ENCODE measurements at places on chromosomes 4 and X. TPM values are rescaled to one million over a fixed set of nuclear protein-coding genes. Genes with fewer than 3 reads are reported as not detected.

DNA sequence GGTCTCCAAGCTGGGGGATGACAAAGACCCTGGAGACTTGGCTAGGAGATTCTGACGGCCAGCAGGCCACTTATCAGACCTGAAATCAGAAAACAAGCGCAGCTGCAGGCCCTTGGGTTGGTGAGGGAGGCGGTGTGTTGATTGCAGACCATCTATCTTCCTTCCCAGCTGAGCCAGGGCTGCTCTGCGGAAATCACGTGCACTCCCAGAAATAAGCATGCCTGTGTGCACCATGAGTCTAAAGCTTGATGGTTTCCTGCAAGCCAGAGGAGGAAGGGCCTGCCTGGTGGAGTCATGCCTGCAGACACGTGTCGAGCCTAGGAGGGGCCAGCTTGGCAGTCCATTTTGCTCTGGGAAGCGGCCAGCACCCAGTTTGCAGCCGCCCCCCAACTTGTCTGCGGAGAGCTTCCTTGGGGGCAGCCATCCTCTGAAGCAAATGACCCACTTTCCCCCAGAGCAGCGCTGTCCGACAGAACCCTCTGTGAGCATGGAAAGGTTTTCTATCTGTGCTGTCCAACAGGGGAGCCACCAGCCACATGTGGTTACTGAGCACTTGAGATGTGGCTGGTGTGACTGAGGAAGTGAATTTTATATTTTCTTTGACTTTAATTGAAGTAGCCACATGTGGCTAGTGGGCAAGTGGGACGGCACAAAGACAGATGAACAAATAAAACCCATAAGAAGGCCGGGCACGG lies 175.7 kb upstream of the BCOR start:
- DNase-seq, result no peak

Gene CACNA1F
- not detected for total RNA-seq

DNA sequence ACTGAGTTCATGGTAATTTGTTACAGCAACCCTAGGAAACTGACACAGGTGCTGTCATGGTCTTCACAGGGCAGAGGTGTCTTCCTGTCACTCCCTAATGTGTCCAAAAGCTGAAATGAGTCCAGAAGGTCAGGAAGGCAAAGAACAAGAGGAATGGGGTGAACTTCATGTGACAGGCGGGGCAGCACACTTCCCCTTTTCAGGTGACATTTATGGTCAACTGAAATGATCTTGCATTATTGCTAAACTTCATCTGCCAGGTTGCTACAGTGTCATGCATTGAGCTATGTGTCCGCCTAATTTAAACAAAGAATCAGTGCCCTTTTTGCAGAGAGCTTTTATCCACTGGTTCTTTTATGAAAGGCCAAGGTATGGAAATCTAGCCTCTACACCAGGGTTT lies 15.9 kb upstream of the CCDC149 start:
- no peak for DNase-seq

- DNase-seq, result no peak
These were observed 31.1 kb downstream of the ACOX3 start for GRCh38 chr4:8409264-8410065.

GRCh38 chrX:39710776-39711175 lies 387.0 kb downstream of the BCOR start:
- DNase-seq, result no peak

- DNase-seq, result no peak
These were observed at the start of gene GK for GRCh38 chrX:30653415-30654131. GK (plus strand) TSS chrX:30653423; CDS start chrX:30653538, 115 bp downstream.

DNA sequence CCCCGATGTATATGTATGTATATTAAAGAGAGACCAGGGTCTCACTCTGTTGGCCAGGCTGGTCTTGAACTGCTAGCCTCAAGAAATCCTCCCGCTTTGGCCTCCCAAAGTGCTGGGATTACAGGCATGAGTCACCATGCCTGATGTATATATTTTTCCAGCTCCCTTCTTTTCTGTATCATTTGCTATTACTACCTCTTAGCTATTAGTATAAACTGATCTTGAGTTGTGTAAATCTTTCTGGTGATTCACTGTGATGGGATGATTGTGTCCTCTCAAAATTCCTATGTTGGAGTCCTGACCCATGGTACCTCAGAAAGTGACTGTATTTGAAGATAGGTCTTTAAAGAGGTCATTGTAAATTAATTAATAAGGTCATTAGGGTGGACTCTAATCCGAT lies 53.1 kb downstream of the HPRT1 start:
- DNase-seq, result no peak

- no peak for DNase-seq
These were observed 1.4 kb upstream of the LGI2 start for GRCh38 chr4:25032126-25032525.

GRCh38 chr4:67087897-67088296 lies 457.4 kb downstream of the CENPC start:
- DNase-seq, result no peak

DNA sequence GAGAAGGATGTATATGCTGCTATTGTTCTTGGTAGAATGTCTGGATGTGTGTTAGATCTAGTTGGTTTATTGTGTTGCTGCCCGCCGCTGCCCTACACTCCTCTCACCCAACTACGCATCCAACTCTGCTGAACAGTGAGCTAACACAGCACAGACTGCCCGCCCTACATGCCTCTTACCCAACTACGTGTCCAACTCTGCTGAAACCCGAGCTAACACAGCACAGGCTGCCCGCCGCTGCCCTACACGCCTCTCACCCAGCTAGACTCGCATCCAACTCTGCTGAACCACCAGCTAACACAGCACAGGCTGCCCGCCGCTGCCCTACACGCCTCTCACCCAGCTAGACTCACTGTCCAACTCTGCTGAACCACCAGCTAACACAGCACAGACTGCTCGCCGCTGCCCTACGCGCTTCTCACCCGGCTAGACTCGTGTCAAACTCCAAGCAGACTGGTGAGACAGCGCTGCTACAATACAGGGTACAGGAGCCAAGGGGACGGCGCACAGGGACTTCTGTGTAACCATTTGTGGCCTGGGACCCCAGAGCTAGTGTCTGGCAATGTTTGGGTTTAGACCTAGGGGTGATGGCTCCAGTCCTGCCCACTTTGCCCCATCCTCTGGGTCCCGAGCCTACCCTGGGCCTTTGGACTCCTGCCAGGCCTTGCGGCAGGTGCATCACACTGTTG lies 11.6 kb upstream of the CTBP1 start:
- DNase-seq, result no peak

Gene OTUD4
- total RNA-seq, result 81.4 TPM

Gene NXF2
- total RNA-seq, result not detected

Gene EDNRA
- 31.4 TPM for total RNA-seq

Gene SYP
- 0.53 TPM for total RNA-seq

Gene SLC10A4
- 0.21 TPM for total RNA-seq

Gene CYLC1
- not detected for total RNA-seq

DNA sequence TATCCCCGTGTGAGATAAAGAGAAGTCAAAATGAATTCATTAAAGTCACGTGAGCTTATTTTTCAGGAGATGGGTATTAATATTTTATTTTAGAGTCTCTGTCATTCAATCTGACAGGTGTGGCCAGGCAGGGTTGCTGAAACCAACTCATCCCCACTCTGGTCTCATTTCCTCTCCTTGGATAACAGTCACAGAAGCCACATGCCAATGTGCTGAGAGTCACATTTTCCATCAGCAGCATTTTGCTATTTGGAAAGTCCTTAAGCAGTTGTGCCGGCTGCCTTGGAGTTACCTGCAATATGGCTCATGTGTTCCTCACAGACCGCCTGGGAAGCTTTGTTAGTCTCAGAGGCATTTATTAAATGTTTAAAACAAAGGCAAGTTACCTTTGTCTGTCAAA lies 302.3 kb downstream of the DCHS2 start:
- DNase-seq, result no peak

DNA sequence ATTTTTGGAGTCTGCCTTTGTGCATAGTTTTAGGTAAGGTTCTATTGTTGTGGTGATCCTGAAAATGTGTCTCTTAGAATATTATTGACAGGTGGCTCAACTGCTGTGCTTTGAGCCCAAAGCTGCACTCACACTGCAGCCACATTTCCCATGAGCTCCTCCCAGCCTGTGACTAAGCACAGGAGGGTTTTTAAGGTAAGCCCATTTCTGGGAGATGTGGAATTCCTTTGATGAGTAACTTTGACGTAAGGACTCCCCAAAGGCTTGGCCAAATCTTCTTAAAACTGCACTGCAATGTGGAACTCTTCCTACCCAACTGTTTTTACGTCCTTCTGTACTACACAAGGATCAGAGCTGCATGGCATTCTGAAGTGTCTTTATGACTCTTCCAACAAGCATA lies 20.0 kb upstream of the TMPRSS11A start:
- no peak for DNase-seq

Gene RHOXF2
- not detected for total RNA-seq

DNA sequence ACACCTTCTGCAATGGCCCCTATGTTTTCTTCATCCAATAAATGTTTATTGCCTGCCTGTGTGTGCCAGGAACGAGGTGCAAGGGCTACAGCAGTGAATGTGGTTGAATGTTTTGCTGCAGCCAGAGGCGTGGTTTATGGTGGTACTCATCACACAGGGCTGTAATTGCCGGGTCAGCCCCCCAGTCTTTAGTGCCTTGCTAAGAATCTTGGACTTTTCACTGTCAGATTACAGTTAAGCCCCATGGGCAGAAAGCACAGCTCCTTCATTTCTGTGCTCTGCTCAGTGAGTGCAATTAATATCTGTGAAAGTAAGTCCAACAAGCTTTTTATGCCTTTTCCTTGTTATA lies 67.8 kb downstream of the TAPT1 start:
- no peak for DNase-seq

DNA sequence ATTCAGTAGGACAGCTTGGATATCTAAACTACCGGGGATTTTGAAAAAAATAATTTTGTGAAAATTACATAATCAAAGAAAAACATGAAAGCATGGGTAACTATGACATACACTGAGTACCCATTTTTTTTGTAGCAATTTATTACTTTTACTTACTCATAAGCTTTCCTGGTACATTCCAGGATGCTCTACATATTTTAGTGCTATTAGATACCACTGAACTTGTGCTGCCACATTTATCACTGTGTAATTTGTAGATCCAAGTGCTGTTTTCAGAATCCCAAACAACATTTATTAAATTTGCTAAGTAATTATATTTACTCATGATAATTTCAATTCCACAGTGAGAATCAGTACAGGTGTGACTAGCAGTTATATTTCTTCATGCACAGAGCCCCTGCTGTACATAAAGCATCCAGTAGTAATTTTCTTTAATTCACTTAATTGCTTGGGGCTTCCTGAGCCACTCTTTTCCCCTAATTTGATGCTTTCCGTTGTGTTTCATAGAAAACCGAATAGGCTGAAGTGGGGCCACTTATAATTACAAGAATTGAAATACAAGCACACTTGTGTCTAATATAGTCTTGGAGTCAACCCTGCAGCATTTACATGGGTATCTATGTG lies 2254.4 kb downstream of the ARAP2 start:
- DNase-seq, result no peak

GRCh38 chr4:52241916-52242315 lies 190.8 kb downstream of the SPATA18 start:
- DNase-seq, result no peak

DNA sequence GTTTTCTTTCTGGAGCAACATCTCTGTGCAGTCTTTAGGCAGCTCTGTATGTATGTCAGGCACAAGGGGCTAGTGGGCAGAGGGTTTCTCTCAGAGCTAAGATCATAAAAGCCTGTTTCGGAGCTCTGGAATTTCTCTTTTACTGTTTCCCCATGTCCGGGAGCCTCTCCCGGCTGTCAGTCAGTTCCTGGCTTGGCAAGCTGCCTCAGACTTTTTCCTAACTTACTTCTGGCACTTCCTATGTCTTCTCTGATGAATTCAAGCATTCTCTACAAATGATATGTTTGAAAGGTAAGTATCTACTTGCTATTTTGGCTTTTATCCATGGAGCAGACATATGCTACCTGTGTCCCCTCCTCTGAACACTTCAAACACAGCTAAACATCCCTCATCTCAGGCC lies 129.3 kb upstream of the PGRMC2 start:
- DNase-seq, result no peak

- no peak for DNase-seq
These were observed 36.6 kb downstream of the ANAPC10 start for GRCh38 chr4:145061318-145061920.

- DNase-seq, result no peak
These were observed 41.0 kb downstream of the MAP7D3 start for GRCh38 chrX:136210243-136210642.

DNA sequence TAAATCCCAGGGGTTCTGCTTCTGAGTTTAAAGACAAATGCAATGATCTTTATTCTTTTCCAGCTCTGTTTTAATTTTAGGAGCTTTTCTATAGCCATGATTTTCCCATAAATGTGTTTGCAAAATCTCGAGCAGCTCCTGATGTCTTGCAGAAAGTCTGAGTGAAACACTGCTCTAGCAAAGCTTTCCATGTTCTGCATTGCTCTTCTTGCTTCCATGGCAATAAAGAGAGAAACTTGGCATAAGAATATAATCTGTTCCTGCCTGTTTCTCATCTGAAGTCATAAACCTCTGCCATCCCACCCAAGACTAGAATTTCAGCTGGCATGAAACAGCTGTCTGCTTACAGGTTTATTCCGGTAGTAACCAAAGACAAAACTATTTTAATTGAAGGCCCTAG lies 254.5 kb downstream of the SPRY1 start:
- DNase-seq, result no peak

DNA sequence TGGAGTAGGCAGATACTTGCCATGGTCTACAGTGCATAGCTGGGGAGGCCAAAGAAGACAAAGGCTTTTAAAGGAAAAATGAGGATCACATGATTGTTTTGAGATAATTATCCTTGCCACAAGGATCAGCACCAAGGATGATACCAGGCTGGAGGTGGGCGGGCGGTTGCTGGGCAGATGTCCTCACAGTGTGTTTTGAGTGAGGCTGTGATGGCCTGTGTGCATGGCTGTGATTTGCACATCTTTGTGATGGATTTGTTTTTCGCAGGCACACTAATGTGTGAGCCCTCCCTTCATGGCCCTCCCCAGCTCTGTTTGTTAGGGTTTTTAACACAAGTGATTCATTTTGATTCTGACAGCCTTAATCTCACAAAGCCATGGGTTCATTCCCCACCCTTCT lies 46.8 kb downstream of the RGS12 start:
- no peak for DNase-seq

Gene SMIM20
- total RNA-seq, result 5.7 TPM

GRCh38 chr4:74320559-74321118 lies 12.4 kb downstream of the EPGN start:
- DNase-seq, result no peak

Gene EDA2R
- 0.43 TPM for total RNA-seq

DNA sequence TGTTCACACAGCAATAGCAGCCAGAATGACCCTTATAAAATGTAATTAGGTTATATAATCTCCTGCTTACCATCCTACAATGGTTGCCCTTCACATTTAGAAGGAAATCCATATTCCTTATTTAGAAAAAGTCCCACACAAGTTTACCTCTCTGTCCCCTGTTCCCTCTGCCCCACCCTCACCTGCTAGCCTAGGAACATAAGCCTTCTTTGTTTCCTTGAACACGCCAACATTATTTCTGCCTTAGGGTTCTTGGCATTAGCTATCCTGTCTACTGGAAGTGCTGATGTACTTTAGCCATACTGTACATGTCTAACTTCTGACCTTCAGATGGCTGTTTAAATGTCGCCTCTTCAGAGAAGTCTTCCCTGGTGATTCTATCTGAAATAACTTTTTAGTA lies 28.4 kb upstream of the USP53 start:
- DNase-seq, result no peak

Gene GALNTL6
- not detected for total RNA-seq

Gene SRPX2
- total RNA-seq, result 25.0 TPM

Gene EVC2
- 5.7 TPM for total RNA-seq

GRCh38 chrX:50643525-50644137 lies 170.4 kb downstream of the SHROOM4 start:
- DNase-seq, result no peak
